Gastroesophageal sphincter (tissue), 4 donors: ENCODE measurements at places on chromosomes 7 and 10. TPM values are rescaled to one million over a fixed set of nuclear protein-coding genes. Genes with fewer than 3 reads are reported as not detected.

- no peak for ATAC-seq
Observed at GRCh38 chr7:8601121-8601520, 167.7 kb downstream of the NXPH1 start.

DNA sequence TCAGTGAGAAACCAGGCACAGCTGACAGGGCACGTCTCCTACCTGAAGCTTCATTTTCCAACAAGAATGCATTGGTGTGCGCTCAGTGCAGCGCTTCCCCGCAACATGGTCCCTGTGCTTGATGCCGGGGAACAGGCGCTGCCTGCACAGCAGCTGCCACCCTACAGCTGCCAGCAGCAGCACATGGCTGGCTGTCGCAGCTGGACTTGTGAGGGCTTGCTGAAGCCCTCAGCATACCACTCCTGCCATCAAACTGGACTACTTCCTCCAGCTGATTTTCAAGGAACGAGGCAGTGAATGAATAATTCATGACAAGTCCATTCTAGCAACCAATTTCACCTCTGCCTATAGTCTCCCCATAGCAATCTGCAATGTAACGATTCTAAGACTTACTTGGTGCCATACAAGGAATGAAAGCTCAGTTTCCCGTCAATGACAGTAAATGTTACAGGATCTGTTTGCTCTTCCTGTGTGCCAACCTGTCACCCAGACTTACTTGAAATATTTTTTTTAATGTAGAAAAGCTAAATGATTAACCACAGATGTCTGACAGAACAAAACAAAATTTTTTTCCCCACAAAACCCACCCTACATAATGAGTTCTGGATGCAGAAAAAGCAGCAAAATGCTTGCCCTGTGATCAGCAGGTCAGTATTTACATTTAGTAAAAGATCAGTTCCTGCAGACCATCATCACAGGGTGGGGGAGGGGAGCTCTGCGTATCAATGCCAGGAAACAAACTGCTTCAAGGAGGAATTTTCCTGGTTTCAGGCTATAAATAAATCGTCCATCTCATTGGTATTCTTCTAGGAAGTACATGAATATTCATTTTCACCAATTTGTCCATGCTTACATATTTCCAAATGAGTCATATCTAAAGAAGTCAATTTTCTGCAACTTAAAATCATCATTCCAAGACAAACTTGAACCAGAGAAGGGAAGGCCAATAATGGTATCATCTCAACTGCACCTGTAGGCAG, 140.6 kb downstream of the ALOX5 start:
- no peak for ATAC-seq

DNA sequence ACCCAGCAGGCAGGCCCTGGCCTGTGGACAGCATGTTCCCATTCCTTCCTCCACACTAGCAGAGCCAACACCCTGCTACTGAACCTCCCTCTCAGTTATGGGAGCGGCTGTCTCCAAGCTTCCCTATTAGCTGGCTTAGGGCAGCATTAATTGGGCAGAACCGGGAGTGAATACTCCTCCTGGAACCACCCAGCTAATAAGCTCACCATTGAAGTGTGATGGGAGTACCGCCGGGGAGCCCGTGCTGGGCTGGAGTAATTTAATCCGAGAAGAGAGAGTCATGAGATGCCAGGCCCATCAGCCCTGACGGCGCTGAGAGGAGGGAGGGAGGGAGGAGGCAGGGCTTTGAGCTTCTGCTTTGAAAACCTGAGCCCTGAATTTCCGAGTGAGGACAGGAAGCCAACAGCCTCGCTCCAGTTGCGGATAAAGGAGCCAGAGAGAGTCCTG, 31.8 kb upstream of the ELFN1 start:
- ATAC-seq: no peak

DNA sequence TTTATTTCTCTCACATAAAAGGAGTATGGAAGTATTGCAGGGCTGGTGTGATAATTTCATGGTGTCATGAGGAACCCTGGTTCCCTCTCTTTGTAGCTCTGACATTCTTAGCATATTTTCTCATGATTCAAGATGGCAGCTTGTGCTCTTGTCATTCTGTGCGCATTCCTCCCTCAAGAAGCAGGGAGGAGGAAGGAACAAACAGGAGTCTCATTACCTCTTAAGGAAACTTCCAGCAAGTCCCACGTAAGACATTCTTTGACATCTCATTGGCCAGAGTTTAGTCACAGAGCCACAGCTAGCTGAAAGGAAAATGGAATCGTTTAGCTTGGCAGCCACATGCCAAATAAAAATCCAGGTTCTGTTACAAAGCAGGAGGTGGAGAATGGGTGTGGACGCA, 546.8 kb downstream of the LRMDA start:
- ATAC-seq: no peak

AHR gene
- 105 TPM for total RNA-seq
